ENCODE measurements at places on chromosomes 13 and 19.
A peak's percentile ranks its signal among the peaks of the same experiment; 100 is the strongest.

DNA sequence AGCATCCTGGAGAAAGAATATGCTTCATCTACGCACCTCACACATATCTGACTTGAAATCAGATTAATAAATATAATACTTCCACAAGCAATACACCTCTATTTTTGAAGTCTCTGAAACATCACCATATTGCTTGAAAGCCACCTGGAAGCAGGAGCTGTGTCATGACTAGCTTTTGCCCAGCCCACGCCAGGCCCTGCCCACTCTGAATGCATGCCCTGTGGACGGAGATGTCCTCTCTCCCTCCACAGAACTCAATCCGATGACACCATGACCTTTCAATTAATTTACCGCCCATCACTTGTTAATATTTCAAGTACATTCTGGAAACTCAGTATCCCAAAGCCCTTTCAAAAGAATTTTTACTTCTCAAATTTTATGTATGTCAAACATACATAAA lies 108.0 kb downstream of the TBC1D4 start:
- DNase-seq: no peak

GRCh38 chr19:52679598-52679997 lies 41.4 kb upstream of the ZNF83 start:
- DNase-seq: no peak

GRCh38 chr19:50324331-50324730 lies 4.8 kb downstream of the KCNC3 start:
- DNase-seq: no peak

GRCh38 chr19:51129716-51130115 lies 5.0 kb downstream of the SIGLEC9 start:
- no peak for DNase-seq

GRCh38 chr13:102697264-102697663 lies 2.4 kb upstream of the METTL21C start:
- no peak for DNase-seq

GRCh38 chr13:31629085-31629780 lies 110.1 kb upstream of the RXFP2 start:
- no peak for DNase-seq

DNA sequence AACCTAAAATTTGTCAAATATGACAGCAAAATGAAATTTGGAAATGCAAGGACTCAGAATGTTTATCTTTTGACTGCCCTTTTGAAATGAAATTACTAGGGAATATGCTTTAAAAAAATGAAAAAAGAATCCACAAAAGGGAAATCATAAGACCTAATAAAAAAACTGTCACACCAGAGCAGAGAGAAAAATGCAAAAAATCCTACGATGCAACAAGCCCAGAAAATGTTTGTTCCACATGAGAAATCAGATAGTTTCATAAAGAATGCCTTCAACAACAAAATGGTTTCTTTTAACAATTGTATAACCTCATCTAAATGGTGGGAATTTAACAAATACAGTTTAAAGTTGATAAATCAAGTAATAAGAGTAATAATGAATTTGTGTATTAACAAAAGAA lies 8.0 kb downstream of the LPAR6 start:
- DNase-seq: no peak

- peak; percentile 89 for DNase-seq
Measured at GRCh38 chr19:40614622-40615411, 13.6 kb downstream of the LTBP4 start.

GRCh38 chr13:46315491-46316075 lies 71.5 kb downstream of the RUBCNL start:
- peak; percentile 28 for DNase-seq

- no peak for DNase-seq
Measured at GRCh38 chr13:102089177-102089576, 312.7 kb downstream of the FGF14 start.

DNA sequence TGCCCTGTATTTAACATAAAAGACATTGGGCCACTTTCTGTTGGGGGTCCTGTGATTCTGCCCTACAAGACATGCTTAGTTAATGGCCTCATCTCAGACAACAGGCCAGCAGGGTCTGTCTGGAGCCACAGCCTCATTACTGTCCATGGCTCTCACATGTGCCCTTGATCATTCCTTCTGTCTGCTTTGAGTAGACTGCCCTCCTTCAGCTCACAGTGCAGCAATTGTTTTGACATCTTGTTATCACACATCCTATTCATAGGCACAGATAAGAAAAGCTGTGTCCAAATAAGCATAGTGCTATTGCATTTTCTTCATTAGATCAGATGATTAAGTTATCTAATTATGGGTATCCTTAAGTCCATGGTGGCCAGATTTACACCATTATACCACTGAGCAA lies 127.9 kb downstream of the KCTD12 start:
- DNase-seq: no peak

DNA sequence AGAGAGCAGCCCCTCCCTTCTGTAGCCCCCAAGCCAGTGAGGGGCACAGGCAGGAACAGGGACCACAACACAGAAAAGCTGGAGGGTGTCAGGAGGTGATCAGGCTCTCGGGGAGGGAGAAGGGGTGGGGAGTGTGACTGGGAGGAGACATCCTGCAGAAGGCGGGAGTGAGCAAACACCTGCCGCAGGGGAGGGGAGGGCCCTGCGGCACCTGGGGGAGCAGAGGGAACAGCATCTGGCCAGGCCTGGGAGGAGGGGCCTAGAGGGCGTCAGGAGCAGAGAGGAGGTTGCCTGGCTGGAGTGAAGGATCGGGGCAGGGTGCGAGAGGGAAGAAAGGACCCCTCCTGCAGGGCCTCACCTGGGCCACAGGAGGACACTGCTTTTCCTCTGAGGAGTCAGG lies 4.2 kb downstream of the KLK3 start:
- DNase-seq: no peak

- no peak for DNase-seq
Measured at GRCh38 chr19:42093505-42093904, 17.5 kb downstream of the ZNF574 start.

GRCh38 chr19:55552620-55553019 lies 7.3 kb upstream of the SBK3 start:
- no peak for DNase-seq

DNA sequence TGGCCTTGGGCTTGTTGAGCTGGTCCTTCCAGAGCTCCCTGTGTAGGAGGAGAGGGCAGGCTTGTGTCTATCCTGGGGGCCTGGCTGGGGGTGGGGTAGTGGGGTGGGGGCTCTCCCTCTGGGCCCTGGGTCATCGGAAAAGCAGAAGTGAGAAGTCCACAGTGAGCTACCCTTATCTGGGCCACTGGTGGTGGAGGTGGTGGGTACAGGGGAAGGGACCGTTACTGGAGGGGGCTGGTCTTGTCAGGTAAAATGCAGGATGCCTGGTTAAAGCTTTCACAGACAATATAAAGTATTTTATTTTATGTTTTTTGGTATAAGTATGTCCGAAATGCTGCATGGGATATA lies 342 bp upstream of the SIGLEC10 start:
- no peak for DNase-seq

DNA sequence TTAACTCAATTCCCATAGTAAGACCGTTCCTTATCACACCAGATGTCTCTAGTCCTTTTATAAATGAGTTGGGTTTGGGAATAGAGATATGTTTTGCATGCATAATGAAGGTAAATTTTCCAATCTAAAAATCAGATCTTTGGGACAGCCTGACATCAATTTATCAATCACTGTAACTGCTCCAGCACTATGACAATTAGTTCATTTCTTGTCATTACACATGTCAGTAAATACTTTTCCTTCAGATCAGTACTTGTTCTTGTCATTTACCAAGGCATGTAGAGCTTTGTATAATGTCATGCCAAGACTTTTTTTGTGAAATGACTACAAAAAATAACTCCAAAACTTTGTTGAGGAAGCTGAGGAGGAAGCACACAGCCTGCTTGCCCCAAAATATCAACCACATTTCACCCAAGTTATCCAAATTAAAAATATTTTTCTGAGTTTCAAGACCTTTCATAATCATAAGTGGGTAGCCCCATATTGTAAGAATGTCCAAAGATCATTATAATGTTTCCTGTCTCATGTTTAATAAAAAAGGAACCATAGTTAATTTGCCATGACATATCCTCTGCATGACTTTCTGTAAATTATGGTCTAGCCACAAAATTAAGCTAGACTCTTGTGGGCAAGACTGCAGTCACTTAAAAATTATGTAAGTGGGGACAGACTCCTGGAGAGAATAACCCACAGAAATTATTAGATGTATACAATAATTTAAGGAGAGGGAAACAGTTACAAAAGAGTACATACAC lies 586.8 kb downstream of the TBC1D4 start:
- no peak for DNase-seq

DNA sequence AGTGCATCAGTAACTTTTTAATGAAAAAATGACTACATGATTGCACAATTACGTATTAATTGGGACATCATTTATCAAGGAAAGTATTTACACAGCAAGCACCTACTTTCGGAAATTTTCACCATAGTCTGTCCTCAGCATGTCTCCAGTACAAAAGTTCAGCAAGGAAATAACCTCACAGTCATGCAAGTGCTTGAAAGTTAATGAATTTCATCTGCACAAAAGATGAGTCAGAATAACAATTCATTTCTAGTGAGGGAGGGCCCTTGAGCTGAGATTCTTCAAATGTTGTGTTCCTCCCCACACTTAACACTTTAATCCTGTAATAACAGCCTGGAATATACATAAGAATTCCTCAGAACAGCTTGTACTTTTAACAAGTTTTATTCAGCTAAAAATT lies 49.0 kb upstream of the OXGR1 start:
- no peak for DNase-seq

GRCh38 chr13:58598241-58598640 lies 966.7 kb downstream of the PCDH17 start:
- DNase-seq: no peak

DNA sequence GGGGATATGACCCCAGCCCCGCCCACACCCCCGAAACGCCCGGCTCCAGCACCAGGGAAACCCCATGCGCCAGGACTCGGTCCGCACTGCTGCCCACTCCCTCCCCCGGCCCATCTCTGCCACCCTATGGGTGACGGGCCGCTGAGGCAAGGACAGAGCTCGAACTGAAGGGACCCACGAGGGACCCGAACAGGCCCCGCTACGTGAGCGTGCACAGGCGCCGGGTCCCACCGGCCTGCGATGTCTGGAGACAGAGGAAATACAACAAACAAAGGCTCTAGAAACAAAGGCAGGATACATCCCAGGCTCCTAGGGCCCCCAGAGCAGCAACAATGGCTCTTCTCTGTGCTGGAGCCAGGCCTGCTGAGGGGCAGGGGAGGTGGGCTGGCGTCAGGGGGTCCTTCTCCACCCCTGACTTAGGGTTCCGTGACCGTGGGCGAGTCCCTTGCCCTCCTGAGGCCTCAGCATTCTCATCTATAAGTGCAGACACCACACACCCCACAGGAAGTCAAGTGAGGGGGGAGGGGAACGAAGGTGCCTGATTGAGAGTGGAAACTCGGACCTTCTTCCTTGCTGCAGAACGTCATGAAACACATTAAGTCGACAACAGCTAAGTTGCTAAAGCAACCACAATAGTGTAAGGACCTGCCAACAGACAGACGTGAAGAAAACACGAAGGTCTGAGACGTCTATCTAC lies 3.1 kb downstream of the ABHD17A start:
- peak; percentile 88 for DNase-seq

- DNase-seq: no peak
Measured at GRCh38 chr19:29445246-29445645, 80.5 kb upstream of the VSTM2B start.

DNA sequence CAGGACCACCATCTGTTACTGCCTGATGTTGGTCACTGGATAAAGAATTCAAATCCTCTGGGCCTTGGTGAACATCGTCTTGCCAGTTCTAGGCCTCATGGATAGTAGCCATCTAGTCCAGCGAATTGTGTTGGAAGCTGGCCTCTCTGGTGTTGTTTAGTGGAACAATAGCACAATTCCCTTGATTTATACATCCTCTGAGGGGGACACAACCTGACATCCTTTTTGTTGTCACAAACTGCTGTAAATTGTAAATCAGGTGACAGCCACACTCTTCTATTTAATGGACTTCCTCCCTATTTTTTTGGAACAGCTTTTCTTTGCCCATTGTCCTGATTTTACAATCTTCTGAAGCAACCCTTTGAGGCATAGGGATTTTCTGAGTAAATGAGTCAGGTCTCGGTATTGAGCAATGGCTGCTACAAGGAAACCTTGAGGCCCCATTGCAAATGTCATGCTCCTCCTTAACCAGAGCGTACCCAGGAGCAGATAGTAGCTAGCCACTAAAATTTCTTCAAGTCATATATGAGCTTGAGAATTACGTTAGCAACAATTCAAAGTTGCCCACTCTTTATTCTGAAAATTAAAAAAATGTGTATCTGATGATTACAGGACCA lies 263.3 kb downstream of the COG6 start:
- no peak for DNase-seq

- no peak for DNase-seq
Measured at GRCh38 chr13:56755181-56755935, 385.4 kb upstream of the PRR20A start.

- no peak for DNase-seq
Measured at GRCh38 chr13:49097374-49097773, 121.7 kb downstream of the FNDC3A start.

- DNase-seq: peak; percentile 83
Measured at GRCh38 chr19:3986260-3987041, 1.2 kb upstream of the EEF2 start.

- DNase-seq: no peak
Measured at GRCh38 chr13:44800626-44801025, 188.6 kb downstream of the NUFIP1 start.

DNA sequence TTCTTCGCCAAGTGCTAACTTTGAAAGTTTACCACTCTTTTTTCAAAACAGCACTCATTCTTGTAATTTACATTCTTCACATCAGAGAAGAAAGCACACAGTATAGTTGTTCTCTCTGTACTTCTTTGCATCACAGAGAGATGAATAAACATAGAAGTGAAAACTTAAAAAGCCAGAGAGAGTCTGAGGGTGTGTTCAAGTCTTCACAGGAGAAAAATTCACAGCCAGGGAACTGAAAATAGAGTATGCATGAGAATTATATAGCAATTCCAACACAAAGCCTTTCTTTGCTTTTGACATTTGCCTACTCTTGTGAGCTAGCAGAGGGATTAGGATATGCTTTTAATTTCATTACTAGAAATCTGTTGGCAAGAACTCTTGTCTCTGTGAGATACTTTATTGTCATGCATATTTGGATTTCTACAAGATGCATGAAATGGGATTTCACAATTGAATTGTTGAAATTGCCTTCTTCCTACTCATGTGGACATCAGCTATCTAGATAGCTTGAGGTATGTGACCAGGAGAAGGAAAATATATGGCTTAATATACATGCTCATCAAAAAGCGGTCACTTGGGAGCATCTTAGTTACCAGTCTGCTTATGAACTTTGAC lies 166.1 kb downstream of the SLC7A1 start:
- no peak for DNase-seq

GRCh38 chr19:18915639-18916038 lies 3.5 kb downstream of the COPE start:
- peak; percentile 56 for DNase-seq

DNA sequence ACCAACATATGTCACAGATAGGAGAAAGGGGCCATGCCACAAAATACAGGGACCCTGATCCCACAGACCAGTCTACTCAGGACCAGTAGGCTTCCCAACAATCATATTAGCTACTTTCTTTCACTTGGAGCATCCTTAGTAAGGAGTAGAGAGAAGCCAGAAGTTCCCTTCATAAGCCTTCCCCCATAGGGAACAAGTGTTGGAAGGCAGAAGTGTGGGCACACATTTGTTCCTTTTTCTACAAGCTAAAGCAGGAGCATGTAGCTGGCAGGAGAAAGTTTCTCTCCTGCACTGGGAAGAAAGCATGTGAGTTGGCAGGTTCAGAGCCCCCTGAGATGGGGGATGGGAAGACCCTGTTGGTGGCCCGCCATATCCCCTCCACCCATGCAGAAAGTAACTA lies 165.4 kb downstream of the KCTD12 start:
- DNase-seq: no peak
